ENCODE measurements at places on chromosomes 12 and 14.

GRCh38 chr12:128178966-128179365 lies 88.0 kb upstream of the TMEM132C start:
- no peak for DNase-seq

- DNase-seq = no peak
Measured at GRCh38 chr14:77659831-77660230, 43.4 kb upstream of the SPTLC2 start.

- no peak for DNase-seq
Measured at GRCh38 chr12:30144777-30145683, 361.3 kb upstream of the TMTC1 start.

- no peak for DNase-seq
Measured at GRCh38 chr14:29627137-29627536, 300.5 kb downstream of the PRKD1 start.

DNA sequence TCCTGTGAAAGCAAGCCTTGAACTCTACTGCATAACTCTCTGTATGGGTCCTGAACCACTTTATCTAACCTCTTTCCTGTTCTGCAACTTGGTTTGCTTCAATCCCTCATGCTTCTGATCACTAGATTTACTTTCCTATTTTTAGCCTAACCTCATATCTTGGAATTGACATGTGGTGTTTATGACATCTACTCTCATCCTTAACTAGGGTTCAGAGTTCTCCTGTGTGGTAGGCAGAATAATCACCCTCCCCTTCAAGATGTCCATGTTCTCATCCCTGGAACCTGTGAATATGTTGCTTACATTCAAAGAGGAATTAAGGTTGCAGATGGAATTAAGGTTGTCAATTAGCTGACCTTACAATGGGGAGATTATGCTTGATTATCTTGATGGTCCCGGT lies 67.4 kb upstream of the STXBP6 start:
- no peak for DNase-seq

DNA sequence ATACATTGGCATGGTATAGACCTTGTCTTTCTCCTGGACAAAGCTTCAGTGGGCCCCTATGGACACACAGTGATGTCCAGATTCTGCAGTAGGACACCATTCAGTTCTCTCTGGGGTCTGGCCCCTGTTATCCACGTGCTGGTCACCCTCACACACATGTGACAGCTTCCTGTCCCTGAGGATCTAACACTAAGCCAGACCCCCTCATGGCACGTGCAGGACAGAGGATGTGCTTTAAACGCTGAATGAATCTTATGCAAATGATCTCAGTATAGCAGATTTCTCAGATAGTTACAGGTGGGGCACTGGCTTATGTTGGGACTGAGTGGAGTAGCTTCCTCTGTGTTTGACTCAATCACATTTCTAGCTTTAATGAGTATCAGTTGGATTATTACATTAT lies 33.7 kb downstream of the SLC24A4 start:
- no peak for DNase-seq

GRCh38 chr14:66918527-66918926 lies 270.7 kb upstream of the GARIN2 start:
- no peak for DNase-seq

- no peak for DNase-seq
Measured at GRCh38 chr12:3820122-3820521, 53.1 kb downstream of the PARP11 start.

DNA sequence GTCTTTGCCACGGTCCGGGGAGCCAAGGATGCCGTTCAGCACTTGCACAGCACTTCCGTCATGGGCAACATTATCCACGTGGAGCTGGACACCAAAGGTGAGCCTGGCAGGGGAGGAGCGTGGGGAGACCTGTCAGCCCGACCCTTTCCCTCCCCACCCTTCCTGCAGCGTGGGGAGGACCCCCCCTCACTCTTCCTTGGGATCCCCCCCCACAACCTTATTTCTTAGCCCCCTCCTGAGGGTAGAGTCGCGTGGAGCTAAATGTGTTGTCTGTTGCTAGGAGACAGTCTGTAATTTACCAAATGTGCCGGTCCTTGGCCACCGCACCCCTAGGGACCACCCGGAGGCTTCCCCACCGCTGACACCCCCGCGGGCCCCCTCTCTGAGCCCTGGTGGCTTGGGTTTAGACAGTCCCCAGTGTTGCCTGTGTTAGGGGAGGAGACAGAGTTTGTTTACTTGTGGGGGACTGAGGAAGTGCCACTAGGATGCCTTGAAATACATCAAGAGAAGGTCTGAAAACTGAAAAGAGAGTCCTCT lies 2.3 kb downstream of the SETD1B start:
- no peak for DNase-seq

DNA sequence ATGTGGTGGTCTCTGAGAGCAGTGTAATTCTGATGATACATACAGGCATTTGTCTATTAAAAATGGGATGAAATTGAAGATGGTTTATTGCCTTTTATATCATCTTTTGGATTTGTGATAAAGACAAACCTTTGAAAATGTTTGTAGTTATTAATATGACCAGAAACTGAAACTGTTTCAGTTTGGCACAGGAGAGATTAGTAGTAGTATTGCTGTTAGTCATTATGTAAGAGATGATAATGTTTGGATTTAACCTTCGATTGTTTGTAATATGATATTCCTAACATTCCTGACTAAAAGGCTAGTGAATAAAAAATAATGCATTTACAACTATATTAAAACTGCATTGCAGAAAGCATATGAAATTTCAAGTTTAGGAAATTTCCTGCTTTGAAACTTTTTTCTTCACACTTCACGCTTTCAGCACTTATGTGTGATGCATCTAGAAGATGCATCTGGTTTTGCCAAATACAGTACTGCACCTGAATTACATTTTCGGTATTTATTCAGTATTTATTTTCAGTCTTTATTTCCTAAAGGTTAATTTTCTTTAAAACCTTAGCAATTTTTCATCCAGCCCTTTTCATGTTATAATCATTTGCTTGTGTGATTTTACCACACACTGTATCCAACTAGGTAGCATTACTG lies 25.5 kb downstream of the ADIPOR2 start:
- no peak for DNase-seq

GRCh38 chr12:89059056-89059455 lies 293.2 kb downstream of the DUSP6 start:
- no peak for DNase-seq

DNA sequence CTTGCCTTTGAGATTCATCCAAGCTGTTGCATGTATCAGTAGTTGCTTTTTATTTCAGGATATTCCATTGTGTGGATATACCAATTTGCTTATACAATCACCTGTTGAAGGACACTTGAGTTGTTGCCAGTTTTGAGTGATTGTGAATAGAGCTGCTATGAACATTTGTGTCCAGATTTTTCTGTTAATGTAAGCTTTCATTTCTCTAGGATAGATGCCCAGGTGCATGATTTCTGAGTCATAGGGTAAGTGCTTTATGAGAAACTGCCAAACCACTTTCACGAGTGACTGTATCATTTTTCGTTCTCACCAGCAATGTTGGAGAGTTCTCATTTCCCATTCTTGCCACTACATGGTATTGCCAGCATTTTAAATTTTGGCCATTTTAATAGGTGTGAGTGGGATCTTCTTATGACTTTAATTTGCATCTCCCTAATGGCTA lies 434.6 kb upstream of the RGS6 start:
- DNase-seq = no peak

DNA sequence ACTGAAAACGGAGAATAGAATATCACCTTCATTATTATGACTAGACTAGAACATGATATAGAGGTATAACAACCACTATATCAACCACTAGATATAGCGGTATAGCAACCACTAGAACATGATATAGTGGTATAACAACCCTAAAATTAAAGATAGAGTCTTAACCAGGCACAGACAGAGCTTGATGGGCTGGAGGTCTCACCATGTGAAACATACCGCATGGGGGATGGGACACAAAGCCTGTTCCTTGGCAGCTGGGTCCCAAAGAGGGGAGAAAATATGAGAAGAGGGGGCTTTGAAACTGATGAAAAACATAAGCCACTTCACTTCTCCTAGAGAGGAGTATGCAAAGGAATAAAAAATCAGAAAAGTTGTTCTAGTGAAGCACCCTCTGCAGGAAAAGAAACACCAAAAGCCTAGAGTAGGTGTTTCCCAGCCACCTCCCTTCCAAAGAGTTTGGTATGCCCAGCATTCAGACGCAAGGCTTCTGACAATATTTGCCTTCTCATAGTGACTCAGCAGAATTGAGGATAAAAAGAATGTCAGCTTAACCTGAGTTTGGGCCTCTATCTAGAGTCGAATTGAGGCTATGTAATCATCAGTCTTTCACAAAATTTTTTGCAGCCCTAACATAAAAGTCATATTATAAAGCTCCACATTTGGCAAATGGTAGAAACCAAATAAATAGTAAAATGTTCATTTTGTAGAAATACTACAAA lies 316.4 kb downstream of the NOVA1 start:
- no peak for DNase-seq

DNA sequence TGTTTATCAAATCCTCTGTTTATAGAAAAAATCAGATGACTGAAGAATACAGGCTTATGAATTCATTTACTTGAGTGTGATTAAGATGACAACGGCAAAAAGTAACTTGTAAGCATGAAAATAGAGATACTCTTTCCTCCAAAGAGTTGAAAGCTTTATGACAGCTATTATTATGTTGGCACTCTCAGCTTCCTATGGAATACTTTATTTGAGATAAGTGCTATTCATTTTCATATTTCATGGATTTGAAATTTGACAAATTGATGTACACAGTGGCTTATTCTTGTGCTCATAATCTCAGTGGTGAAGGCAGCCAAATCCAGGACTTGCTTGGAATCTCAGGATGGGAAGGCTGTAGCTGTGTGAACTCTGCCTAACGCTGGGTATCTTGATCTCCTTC lies 991.6 kb downstream of the GALC start:
- no peak for DNase-seq

DNA sequence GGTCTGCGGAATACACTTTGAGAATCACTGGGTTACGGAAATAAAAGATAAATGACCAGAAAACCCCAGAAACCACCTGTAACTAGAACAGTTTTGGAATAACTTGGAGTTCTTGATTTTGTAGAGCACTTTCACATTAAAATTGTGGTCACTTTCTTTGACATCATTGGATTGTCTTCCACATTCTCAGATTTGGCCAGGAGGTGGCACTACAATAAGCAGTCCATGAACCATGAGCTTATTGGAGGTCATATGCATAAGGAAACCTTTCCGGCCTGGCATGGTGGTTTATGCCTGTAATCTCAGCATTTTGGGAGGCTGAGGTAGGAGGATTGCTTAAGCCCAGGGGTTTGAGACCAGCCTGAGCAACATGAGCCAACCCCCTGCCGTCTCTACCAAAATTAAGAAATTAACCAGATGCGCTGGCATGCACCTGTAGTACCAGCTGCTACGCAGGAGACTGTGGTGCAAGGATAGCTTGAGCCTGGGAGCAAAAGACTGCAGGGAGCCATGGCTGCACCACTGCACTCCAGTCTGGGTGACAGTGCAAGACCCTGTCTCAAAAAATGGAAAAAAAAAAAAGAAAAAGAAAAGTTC lies 107.7 kb upstream of the CAND1 start:
- peak; percentile 35 for DNase-seq

- no peak for DNase-seq
Measured at GRCh38 chr12:52630008-52630500, 11.7 kb upstream of the KRT73 start.

DNA sequence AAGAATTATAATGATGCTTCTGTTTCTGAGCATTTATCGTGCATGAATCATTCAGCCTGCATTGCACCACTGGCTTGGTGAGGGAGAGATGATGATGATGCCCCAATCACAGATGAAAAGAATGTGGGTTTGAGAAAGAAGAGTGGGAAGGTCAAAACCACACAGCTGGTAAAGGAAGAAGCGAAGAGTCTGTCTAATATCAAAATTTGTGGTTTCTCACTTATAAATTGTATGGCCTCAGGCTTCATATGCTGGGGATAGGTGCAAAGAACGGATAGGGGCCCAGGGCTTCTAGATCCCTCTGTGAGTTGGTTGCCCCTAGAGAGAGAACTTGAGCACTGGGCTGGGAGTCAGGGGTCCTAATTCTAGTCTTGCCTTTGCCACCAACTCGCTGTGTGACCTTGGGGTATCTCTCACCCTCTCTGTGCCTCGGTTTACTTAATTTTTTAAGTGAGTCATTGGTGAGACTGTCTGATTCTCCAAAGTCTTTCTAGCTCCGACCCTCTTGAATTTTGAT lies 2.2 kb downstream of the OASL start:
- DNase-seq = peak; percentile 81

DNA sequence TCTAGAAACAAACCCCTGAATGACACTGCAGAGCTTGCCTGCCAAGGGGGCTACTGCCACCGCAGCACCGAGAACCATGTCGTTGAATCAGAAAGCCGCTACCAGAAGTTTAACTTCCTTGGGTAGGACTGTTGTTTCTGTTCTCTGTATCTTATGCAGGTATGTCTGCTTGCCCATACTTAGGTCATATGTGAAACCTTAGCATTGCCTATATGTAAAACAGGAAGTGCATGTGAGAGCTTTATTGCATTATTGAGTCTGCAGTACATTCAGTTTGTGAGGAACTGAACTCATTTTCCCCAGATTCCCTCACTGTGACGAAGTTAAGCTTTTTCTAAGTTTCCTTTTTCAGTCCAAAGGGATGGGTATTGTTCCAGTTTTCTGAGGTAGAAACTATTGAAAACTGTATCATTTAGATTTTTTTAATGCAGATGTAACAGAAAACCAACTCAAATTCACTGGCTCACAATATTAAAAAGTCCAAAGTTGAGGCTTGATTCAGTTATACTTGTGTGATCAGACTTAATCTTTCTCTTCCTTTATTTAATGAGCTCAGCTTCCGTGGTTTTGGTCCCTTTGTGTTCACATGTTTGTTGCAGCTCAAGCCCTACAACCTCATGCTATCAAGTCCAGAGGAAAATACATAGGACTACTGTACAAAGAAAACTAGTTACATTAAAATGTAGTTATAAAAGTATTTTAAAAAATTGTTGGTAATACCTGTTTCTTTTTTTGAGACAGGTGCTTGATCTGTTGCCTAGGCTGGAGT lies 6.9 kb downstream of the FBXO34 start:
- DNase-seq = no peak

DNA sequence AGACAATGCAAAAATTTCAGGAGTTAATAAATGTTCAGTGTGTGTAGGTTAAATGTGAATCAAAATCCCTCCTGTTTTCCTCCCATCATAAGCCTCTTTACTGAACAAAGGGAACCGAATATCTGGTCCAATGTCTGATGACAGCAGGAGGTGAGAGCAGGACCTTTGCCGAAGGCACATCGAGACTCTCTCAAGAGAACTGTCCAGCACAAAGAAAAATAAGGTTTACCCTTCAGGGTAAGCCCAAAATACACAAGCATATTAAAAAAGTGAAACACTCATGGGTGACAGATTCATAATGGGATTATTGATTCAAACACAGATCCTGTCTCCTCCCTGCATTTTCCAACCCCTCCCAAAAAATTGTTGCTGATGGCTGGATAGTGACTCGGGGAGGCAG lies 4.2 kb upstream of the VSX2 start:
- DNase-seq = no peak

- DNase-seq = no peak
Measured at GRCh38 chr12:67695974-67696373, 47.4 kb downstream of the DYRK2 start.

Measured in CD4-positive, alpha-beta T cell treated with Interleukin-4 for 4 hours (primary cell).